NCI-H1417 treated with DMSO at 0.1 percent for 48 hours (cell line): ENCODE measurements at places on chromosomes 7 and 10.
A peak's percentile ranks its signal among the peaks of the same experiment; 100 is the strongest.

- peak; percentile 68 for DNase-seq
These were observed 102.3 kb upstream of the PPP1R3A start for GRCh38 chr7:114021135-114021534.

GRCh38 chr7:154953006-154953684 is 49.8 kb downstream of the PAXIP1 start:
- DNase-seq, result no peak

DNA sequence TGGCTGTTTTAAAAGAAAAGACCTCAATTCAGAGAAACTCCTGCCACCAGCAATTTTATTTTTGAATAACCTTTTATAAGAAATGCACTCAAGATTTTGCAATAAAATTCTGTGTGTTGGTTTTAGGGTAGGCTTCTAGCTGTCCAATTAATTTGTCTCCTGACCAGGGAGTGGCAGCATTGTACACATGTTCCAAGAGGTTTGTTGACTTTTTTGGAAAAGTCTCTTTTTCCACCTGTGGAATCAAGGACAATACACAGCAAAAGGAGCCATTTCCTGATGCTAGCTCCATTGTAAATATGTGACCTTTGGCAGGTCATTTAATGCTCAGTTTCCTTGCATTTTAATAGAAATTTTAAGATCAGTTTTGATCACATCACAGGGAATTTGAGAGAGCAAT is 1.8 kb downstream of the GIMAP5 start:
- no peak for DNase-seq

- no peak for DNase-seq
These were observed 663 bp downstream of the HERPUD2 start for GRCh38 chr7:35694161-35694783.

GRCh38 chr10:5047912-5048628 is 44.4 kb upstream of the AKR1C2 start:
- DNase-seq, result no peak

DNA sequence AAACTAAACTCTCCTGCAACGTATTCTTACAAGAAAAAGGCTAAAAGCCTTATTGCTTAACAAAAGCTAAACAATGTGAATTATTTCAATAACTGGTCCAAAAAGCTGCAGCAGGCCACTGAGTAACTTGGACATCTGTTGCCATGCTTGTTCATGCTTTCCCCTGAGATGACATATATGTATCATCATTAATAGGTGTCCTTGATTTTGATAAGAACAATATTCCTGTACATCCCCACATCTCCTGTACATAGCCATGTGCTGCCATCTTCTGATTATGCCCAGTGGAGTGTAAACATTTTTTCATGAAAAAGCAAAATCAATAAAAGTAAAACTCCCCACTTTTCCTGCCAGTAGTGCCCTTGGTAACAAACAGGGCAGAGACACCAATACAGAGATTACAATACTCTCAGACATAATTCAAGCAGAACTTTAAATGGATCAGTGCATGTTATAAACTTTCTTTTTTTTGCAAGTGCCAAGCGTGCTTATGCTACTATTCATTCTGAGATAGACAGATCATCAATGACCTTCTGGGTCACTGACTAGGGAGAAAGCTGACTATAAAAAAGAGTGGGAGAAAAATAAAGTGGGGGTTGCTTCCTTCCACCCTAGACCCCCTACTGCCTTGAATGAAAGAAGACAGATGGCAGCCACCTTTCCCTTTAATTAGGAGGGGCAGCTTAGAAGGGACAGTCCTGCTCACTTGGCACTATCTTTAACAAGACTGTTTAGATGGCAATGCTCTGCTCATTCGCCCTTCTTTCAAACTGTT is 205.5 kb upstream of the KLF14 start:
- DNase-seq, result no peak

- DNase-seq, result no peak
These were observed 8.9 kb downstream of the LDB1 start for GRCh38 chr10:102111276-102111675.

DNA sequence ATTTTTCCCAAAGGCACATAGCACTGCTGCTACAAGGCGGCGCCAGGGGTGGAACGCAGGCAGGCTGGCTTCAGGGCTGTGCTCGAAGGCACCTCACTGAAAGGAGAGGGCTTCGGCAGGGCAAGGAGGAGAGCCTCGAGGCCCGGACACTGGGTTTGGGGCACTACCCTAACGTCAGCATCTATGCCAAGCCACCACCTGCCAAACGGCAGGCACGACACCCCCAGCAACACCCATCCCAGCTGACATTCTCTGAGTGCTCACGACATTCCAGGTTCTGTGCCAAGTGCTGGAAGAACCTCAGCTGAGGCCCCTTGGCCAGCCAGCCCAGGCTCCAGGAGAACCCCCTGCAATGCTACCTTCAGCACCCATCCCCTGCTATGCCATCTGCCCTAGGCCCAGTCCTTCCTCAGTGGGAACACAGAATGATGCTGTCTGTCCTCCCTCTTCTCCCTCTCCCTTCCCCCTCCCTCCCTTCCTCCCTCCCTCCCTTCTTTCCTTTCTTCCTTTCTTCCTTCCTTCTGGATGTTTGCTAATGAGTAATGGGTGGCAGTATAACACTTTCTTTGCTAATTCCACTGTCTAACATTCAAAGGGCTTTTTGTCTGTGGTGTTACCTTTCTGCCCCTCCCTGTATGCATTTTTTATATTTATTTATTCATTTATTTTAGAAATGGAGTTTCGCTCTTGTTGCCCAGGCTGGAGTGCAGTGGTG is 24.3 kb downstream of the ZCCHC24 start:
- DNase-seq, result no peak

DNA sequence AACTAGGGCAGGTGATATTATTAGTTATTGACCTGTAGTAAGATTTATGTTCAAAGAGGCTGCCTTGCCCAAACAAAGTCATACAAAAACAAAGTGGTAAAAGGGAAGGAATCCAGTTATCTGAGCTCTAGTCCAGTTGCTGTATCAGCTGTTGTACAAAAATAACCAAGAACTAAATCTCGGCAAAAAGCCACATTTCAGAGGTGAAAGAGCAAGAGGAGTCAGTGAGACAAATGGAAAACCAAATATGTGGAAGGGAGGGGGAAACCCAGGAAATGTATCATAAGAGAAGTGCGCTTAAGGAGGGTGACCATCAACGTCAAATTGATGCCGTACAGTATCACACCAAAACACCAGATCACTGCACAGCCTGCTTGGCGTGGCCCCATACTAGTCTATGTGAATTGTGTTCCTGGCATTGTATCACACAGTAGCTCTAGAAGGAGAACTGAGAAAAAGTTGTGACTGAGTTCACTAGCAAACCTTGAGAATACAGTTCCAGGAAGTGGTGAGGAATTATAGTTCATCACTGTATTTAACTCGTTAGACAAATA is 6.4 kb downstream of the AGBL3 start:
- DNase-seq, result no peak

- DNase-seq, result no peak
These were observed 31.1 kb downstream of the ANTXRL start for GRCh38 chr10:46317889-46318288.

DNA sequence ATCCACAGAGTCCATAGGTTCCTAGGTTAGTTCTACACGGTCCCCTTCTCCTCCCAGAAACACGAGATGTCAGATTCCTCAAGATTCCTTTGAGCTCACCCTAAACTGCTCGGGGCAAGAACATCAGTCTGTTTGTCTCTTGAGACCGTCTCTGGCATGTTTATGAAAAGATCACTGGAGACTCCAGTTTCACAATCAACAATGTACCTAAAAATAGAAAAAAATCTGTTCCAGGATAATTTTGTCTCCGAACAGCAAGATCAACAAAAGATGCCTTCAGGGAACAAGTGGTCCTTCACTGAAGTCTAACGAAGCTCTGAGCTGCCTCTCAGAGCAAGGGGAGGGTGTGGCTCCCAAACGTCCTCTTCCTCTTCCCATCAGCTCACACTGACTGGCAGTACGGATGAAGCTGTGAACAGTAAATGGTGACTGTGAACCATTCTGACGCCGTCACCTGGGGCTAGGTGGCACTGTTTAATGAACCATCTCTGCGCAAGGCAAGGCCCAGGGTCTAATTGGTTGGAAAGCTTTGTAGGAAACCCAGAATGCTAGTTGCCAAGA is 156.2 kb upstream of the LYZL1 start:
- no peak for DNase-seq

DNA sequence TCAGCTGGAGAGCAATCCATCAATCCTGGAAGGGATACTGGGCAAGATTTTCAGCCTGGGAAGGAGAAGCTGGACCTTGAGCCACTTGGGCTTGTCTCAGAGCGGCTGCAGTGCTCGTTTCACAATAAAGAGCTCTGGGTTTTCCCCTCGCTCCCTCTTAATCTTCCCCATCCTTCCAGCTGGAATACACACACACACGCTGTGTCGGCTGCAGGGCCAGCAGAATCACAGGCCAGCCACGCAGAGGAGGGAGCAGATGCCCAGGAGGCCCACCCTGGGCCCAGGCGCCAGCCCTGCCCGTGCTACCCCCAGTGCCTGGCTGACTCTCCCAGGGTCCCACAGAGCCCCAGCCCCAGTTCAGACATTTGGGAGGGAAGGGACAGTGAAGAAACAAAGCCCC is 255.1 kb downstream of the TNS3 start:
- no peak for DNase-seq

GRCh38 chr7:44606341-44607140 is at the start of gene OGDH:
TSS of gene OGDH (plus strand) at chr7:44606627. CDS start at chr7:44624344, 17,717 bp downstream.
- DNase-seq, result peak; percentile 97

GRCh38 chr10:97759158-97759887 is 12.5 kb downstream of the SFRP5 start:
- DNase-seq, result no peak

- no peak for DNase-seq
These were observed 98.0 kb downstream of the KCND2 start for GRCh38 chr7:120370954-120371353.
